ENCODE measurements at places on chromosomes 16 and 17. TPM values are rescaled to one million over a fixed set of nuclear protein-coding genes. Genes with fewer than 3 reads are reported as not detected.
A peak's percentile ranks its signal among the peaks of the same experiment; 100 is the strongest.

Gene SDF2
- 59.2 TPM for total RNA-seq

DNA sequence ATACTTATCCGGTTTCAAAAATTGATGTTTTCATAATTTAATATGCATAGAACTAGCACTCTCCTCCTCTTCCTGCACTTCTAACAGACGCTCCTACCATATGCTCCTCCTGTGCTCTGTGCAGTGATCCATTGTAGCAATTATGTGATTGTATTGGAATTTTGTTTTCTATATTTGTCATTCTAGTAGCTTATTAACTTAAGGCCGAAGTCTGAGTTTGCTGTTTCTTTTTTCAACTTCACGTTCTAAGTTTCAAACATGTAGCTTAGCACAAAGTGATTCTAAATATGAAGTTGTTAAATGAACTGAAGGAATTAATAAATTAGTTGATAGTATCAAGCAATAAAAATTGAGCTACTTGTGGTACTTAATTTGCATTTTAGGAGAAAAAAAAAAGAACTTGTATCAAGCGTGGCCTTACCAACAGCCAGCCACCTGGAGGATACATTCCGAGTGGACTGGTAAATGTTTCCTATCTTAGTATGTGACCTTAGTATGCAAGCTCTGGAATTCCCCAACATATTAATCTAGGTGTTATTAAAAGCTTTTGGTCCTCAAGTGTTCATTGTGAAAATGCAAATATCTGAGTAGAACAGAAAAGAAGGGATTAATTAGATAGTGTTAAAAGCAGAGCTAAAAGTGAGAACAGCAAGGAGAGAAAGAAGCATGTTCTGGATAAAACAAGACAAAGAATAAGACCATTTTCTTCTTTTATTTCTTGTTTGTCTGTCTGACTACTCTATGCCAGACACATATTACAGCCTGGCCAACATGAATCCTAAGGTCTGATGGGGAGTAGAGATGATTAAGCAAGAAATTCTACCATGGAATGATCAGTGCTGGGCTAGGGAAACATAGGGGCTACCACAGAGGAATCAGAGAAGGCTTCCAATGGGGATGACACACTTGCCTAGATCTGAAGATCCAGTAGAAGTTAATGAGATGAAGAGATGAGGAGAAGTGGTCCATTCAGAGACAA is 290.4 kb upstream of the MON1B start:
- H3K36me3 ChIP-seq = no peaks in the 10 kb centered on the region
- no peak overlapping the region for H3K27ac ChIP-seq
- H3K4me1 ChIP-seq = no peaks in the 10 kb centered on the region
- DNase-seq = no peak
- H3K27me3 ChIP-seq = peaks cover 3% of the 10 kb centered on the region

Gene C16orf74
- total RNA-seq = 4.9 TPM

- H3K36me3 ChIP-seq = no peaks in the 10 kb centered on the region
- no peaks in the 10 kb centered on the region for H3K27me3 ChIP-seq
- H3K4me3 ChIP-seq = no peak overlapping the region
- H3K27ac ChIP-seq = no peak overlapping the region
Measured at GRCh38 chr17:12406623-12407215, 259.0 kb upstream of the MYOCD start.

DNA sequence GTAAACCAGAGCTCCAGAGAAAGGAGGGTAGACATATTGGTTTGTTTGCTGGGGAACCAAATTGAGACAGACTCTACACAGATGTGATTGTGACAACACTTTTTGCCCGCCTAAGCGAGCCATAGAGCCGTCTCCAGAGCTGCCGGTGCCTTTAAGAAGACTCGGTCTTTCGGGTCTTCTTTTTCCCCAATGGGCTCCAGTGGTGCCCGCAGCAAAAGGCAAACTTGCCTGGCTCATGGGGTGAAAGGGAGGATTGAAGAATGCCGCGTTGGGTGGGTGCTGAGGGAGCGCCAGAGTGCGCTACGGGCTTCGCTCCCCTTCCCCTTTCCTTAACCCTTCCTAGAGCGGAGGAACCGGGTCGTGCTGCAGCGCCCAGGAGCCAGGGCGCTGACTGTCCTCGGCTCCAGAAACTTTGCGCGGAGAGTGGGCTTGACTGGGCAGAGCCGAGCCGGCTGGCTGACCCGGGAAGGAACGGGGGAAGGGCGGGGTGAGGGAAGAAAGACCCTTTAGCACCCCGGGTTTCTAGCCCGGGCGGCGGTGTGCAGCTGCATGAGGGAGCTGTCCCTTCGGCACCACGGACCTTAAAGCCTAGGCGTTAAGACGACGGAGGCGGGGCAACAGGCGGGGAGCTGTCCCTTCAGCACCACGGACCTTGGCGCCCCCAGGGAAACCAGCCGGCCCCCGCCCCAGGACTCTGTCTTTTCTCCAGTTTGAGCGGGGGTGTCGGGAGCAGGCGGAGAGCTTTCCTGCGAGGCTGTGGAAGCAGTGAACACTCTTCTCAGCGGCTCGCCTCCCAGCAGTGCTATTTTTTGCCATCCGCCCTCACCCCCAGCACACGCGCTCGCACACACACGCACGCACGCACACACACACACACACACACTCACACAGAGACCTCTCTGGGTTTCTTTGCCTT is at the start of gene CACNG3:
Gene CACNG3 (plus strand): TSS at position 880 of the 916 bp plus-strand sequence. CDS start 420 bp downstream, outside the sequence.
- peaks cover 86% of the 10 kb centered on the region for H3K27me3 ChIP-seq
- DNase-seq = peak; percentile 72
- H3K4me3 ChIP-seq = peak within 1 kb of the TSS; percentile 12
- H3K4me1 ChIP-seq = no peaks in the 10 kb centered on the region

- peaks cover 8% of the 10 kb centered on the region for H3K27me3 ChIP-seq
- no peak for DNase-seq
- H3K27ac ChIP-seq = no peak overlapping the region
- H3K4me1 ChIP-seq = peaks cover 8% of the 10 kb centered on the region
- no peak overlapping the region for H3K4me3 ChIP-seq
- no peaks in the 10 kb centered on the region for H3K36me3 ChIP-seq
Measured at GRCh38 chr17:14427900-14428647, 127.2 kb downstream of the HS3ST3B1 start.

DNA sequence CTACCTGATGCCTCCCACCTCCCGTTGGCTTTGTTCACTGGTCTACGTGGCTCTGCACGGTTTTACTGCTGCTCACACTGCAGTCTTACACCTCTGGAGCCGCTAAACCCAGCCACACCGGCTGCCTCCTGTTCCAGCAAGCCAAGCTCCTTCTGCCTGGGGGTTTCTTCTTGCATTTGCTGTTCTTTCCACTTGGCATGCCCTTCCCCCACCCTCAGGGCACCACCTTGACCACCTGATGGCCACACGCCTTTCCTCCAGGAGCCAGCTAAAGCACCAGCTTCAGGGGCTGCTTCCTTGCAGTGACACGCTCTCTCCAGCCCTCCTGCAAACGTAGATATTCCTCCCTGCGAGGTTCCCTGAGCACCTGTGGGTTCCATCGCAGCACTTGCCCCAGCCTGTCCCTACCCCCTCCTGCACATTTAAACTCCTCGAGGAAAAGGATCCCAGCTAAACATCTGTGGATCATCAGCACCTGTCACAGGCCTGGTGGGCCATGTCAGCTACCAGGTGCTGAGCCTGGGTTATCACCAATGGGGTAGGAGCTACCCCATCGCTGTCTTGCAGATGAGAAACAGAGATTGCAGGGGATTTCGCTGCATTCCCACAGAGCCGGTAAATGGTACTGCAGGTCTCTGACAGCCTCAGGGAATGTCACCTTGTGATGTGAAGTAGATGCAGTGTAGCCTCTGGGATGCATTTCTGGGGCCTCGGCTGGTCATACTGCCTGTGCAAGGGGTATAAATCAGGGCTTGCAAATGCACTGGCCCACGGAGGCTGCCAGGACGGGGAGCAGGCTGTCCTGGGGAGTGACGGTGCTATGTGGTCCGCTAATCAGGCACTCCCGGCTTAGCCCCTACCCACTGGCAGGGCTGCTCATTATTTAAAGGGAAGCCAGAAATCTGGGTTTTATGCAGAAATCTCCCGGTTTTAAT is 285.2 kb downstream of the CPPED1 start:
- peaks cover 17% of the 10 kb centered on the region for H3K4me1 ChIP-seq
- peak overlapping the region; percentile 82 for H3K27ac ChIP-seq
- H3K27me3 ChIP-seq = no peaks in the 10 kb centered on the region
- no peaks in the 10 kb centered on the region for H3K36me3 ChIP-seq

DNA sequence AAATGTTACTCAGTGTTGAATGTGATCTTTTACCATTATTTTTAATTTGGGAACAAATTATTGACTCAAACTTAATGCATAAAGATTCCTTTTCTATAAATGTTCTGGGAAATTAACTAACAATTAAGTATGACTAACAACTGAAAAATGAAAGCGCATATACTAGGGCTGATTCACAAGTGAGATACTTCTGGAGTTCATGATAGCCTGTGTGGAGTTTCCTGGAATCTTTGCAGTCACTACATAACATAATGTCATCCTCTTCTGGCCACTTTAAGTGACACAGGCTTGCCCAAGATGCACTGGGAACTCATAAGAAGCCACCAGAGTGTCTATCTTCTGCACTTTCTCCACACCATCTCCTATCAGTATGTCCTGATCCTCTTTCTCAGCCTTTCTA is 450.3 kb upstream of the CDH11 start:
- no peak overlapping the region for H3K4me3 ChIP-seq
- no peak overlapping the region for H3K27ac ChIP-seq
- H3K36me3 ChIP-seq = no peaks in the 10 kb centered on the region
- DNase-seq = no peak
- H3K27me3 ChIP-seq = peaks cover 21% of the 10 kb centered on the region

DNA sequence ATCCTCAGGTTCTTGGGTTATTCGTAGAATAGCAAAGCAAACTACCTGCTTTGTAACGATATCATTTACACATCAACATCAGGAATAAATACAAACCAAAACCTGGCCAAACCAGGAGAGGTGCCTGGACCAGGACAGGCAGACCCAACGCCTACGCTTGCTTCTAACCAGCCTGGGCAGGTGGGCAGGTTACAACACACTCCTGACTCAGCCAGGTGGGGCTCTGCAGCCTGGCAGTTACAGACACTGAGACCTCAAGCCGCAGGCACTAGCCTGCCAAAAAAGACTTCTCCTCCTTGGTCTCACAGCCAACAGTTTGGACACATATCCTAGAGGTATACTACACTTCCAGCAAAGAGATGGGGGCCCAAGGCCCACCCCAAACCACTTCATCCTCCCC is 14.0 kb downstream of the ANKRD11 start:
- DNase-seq = no peak
- peaks cover 64% of the 10 kb centered on the region for H3K4me1 ChIP-seq
- H3K27ac ChIP-seq = peak overlapping the region; percentile 76
- H3K36me3 ChIP-seq = peaks cover 7% of the 10 kb centered on the region
- H3K4me3 ChIP-seq = peak overlapping the region; percentile 38
- H3K27me3 ChIP-seq = no peaks in the 10 kb centered on the region

Gene SRCIN1
- 11.9 TPM for total RNA-seq

Gene TP53TG3C
- not detected for total RNA-seq

Gene CMTM1
- 8.4 TPM for total RNA-seq

Gene TPSD1
- total RNA-seq = not detected

GRCh38 chr16:79088971-79089370 is 511.6 kb downstream of the MAF start:
- no peak overlapping the region for H3K27ac ChIP-seq
- peaks cover 1% of the 10 kb centered on the region for H3K4me1 ChIP-seq
- peaks cover 4% of the 10 kb centered on the region for H3K27me3 ChIP-seq
- DNase-seq = no peak
- H3K4me3 ChIP-seq = no peak overlapping the region
- H3K36me3 ChIP-seq = no peaks in the 10 kb centered on the region

DNA sequence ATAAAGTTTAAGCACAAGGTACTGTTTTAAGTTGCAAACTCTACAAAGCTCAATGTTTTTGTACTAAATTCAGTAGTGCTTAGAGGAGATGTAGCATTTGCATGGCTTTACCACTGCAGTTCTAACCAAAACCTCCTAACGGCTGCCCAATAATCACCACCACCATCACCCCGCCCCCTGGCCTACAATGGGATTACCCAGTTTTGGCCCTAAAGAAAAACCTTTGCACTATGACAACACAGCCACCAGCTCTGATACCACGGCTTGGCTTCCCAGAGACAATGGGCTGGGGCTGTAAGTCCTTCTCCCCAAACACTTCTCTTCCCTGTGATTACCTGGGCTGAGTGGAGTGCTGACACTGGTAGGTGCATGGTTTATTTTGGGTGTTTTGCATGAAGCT is 58.4 kb upstream of the MTMR4 start:
- no peak for DNase-seq
- no peaks in the 10 kb centered on the region for H3K27me3 ChIP-seq
- H3K27ac ChIP-seq = no peak overlapping the region
- H3K36me3 ChIP-seq = no peaks in the 10 kb centered on the region
- H3K4me3 ChIP-seq = no peak overlapping the region

- peaks cover 87% of the 10 kb centered on the region for H3K27me3 ChIP-seq
- peak overlapping the region; percentile 39 for H3K4me3 ChIP-seq
- H3K36me3 ChIP-seq = peaks cover 4% of the 10 kb centered on the region
- peak overlapping the region; percentile 37 for H3K27ac ChIP-seq
Measured at GRCh38 chr17:61459142-61459809, 7.1 kb downstream of the TBX4 start.

DNA sequence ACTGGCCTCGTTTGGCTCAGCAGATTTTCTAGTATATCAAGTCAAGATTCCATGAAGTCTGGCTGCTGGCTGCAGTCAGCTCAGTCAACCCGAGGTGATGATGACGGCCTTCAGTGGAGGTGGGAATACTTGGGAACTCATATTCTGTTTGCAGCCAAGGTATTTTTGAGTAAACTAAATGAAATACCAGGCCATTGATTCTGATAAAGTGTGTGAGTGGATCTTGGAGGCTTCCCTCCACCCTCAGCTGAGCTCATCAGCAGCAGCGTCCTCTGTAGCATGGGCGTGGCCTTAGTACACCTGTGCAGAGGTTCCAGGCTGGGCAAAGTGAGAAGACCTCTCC is 22.0 kb upstream of the TACO1 start:
- DNase-seq = no peak
- H3K4me1 ChIP-seq = peaks cover 16% of the 10 kb centered on the region
- H3K27me3 ChIP-seq = no peaks in the 10 kb centered on the region
- peak overlapping the region; percentile 59 for H3K27ac ChIP-seq

GRCh38 chr17:56595831-56596690 is 2.6 kb downstream of the NOG start:
- no peaks in the 10 kb centered on the region for H3K36me3 ChIP-seq
- H3K27me3 ChIP-seq = peaks cover 62% of the 10 kb centered on the region
- H3K4me3 ChIP-seq = peak overlapping the region; percentile 86
- no peak for DNase-seq
- H3K27ac ChIP-seq = peak overlapping the region; percentile 13
- peaks cover 21% of the 10 kb centered on the region for H3K4me1 ChIP-seq

Gene RAB37
- total RNA-seq = 3.4 TPM

- no peak for DNase-seq
- H3K4me1 ChIP-seq = peaks cover 34% of the 10 kb centered on the region
- H3K27ac ChIP-seq = peak overlapping the region; percentile 34
Measured at GRCh38 chr17:57458718-57459285, 202.5 kb downstream of the MSI2 start.

DNA sequence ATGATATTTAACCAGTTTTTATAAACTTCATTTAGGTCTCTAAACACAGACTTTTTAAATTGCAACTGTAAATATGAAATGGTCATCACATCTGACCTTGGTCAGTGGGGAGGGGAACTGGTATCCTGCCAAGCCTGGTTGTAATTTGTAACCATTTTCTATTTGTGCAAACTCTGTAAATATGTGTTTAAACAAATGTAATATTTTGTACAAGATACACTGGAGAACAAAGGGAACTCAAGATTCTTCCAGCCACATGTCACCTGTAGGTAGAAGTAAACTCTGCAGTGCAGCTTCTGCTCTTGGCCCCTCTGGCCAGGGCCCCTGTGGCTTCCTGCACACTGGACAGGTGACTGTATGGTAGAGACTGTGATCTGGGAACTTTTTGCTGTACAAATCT is 35.8 kb downstream of the AKAP1 start:
- H3K27me3 ChIP-seq = no peaks in the 10 kb centered on the region
- DNase-seq = no peak
- peaks cover 29% of the 10 kb centered on the region for H3K36me3 ChIP-seq

Gene PRSS33
- 0.39 TPM for total RNA-seq

- peaks cover 15% of the 10 kb centered on the region for H3K27me3 ChIP-seq
- DNase-seq = no peak
- H3K27ac ChIP-seq = no peak overlapping the region
- no peak overlapping the region for H3K4me3 ChIP-seq
Measured at GRCh38 chr16:17658881-17659280, 188.1 kb upstream of the XYLT1 start.

All from type B pancreatic cell (in vitro differentiated cells).